ENCODE measurements at places on chromosomes 2 and 18.

GRCh38 chr2:125169764-125170146, 1144.7 kb downstream of the CNTNAP5 start:
- no peak for DNase-seq

- DNase-seq: no peak
Observed at GRCh38 chr2:238079874-238080327, 19.1 kb downstream of the SCLY start.

- DNase-seq: no peak
Observed at GRCh38 chr18:32888306-32888705, 115.5 kb upstream of the KLHL14 start.

DNA sequence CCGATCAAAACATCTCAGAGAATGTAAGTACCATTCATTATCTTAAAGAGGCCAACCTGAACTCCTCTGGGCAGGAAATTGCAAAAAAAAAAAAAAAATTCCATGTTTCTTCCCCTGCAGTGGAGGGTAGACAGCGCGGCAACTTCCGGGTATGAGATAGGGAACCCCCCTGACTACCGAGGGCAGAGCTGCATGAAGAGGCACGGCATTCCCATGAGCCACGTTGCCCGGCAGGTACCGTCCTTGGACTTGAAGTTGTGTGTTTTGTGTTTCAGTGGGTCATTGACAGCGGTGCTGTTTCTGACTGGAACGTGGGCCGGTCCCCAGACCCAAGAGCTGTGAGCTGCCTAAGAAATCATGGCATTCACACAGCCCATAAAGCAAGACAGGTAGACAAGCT, 7.2 kb downstream of the ACP1 start:
- DNase-seq: no peak

GRCh38 chr18:32771871-32772580, 797 bp downstream of the KLHL14 start:
- no peak for DNase-seq

- DNase-seq: peak; percentile 25
Observed at GRCh38 chr18:51196118-51196810, 1.2 kb downstream of the MEX3C start.

- DNase-seq: no peak
Observed at GRCh38 chr2:105490956-105491355, 92.1 kb upstream of the FHL2 start.

DNA sequence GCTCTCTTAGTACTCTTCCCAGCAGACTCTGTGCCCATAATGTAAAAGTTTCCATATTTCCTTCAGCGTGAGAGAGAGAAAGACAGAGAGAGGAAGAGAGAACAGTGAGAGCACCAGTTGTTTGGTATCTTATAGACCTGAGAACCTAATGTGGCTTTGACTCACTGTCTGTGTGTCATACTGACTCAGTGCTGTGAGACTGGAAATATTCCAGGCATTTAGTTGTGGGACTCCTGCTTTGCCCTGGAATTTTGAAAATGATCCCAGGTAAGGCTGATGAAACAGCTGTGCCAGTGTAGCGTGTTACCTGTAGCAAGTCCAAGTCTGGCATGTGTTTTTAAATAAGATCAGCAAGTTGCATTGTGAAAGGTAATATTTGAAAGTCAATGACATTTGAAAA, 87.9 kb upstream of the KCNH7 start:
- DNase-seq: no peak

GRCh38 chr2:130834091-130834930, 2.4 kb upstream of the ARHGEF4 start:
- DNase-seq: no peak

DNA sequence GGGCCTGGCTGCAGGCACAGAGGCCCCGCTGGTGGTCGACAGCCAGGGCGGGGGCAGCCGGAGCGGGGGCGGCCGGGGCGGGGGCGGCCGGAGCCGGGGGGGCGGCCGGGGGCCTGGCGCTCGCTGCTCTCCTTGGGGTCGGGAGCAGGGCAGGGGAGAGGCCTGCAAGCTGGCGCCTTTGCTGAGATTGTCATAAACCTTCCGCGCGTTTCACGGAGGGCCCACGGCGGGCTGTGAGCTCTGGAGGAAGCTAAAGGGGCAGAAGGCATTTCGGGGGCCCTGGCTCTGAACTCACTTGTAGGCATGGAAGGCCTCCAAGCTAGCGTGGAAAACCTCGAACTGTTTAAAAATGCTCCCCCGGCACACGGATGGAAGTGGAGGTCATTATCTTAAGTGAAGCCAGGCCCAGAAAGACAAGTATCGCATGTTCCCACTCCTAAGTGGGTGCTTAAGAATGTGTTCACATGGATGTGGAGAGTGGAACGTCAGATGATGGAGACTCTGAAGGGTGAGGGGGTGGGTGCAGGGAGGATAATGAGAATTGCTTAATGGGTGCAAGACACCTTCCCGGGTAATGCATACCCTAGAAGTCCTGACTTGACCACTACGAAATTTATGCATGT, 629 bp downstream of the PRELID3A start:
- DNase-seq: no peak

DNA sequence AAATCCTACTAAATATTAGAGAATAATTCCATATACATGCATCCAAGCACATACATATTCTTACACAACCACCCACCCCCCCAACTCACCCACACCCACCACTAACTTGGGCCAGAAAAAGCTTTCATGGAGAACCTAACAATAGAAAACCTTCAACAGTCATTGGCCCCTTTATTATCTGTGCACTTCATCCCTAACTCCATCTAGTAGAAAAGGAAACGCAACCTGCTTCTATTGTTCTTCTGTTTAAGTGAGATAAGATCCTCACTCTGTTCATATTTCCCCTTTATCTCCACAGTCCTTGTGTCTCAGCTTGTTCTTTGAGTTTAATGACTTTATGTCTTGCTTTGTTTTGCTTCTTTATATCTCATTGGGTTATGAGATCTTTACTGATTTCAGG, 1740.2 kb upstream of the CELF4 start:
- DNase-seq: no peak

- no peak for DNase-seq
Observed at GRCh38 chr2:215503381-215503780, 67.5 kb upstream of the FN1 start.

- DNase-seq: no peak
Observed at GRCh38 chr2:64405581-64406406, 48.2 kb upstream of the LGALSL start.

- no peak for DNase-seq
Observed at GRCh38 chr2:128641421-128642080, 322.9 kb upstream of the HS6ST1 start.

DNA sequence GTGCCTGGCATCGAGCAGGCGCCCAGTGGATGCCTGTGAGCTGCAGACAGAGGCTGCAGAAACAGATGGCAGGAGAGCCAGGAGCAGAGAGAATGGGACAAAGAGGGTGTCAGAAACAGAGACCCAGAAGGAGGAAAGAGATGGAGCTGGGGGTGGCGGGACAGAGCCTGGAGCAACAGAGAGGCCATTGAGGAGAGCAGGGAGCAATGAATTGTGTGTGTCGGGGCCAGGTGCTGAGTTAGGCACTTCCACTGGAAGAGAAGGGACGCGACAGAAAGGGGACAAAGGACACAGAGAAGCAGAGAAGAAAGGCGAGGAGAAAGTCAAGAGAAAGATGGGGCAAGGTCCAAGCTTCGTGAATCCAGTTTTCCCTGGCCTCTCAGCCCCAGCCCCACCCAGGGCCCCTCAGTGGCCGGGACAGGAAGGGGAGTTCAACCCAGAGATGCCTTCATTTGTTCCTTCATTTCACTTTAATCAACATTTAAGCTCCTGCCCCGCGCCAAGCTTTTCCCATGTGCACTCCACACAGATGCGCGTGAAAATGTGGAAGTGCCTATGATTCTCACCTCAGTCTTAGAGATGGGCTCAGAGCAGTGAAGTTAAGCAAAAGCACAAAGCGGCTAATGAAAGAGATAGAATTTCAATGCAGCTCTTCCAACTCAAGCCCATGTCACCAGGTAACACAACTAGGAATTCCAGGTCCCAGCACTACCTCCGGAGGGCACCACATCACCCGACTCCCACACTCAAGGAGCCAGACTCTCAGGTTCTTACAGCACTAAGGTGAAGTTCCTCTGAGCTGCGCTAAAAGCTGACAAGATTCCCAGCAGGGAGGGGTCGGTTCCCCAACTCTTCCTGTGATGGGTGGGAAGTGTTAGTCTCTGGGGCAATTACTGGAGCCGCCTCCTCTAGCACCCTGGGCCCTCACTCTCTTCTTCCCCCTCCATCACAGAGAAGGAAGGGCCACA, 55.1 kb downstream of the TNS1 start:
- no peak for DNase-seq

GRCh38 chr18:60649842-60650536, 277.4 kb upstream of the MC4R start:
- DNase-seq: no peak

DNA sequence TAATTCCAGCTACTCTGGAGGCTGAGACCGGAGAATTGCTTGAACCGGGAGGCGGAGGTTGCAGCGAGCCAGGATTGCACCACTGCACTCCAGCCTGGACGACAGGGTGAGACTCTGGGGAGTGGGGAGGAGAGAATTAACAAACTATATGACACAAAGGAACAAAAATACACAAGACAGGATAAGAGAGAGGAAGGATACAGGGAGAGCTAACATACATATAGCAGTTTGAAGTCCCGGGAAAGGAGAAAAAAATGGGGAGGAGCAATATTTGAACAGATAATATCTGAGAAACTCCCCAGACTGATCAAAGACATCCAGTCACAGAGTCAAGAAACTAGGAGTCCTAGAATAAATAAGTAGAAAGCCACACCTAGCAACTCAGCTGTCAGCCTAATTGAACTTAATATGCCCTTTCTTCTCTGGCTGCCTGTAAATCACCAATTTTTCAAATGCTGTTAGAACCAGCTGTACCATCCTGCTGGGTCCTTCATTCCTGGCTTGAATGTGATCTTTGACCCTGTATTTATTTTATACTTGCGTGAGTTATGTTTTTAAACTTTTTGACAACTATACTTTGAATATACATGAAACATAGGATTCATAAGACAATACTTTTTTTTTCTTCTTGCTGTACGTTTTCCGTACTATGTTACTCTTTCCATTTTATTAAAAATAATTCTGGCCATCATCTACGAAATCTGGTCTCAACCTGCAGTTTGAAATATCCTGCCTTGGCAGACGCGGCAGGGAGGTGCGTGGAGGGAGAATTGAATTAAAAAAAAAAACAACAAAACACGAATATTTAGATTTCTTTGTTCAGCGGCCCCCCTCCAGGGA, 876 bp upstream of the CYP27A1 start:
- no peak for DNase-seq

- DNase-seq: no peak
Observed at GRCh38 chr2:3296182-3296972, 81.2 kb downstream of the EIPR1 start.

- no peak for DNase-seq
Observed at GRCh38 chr2:51031021-51031780, 731 bp downstream of the NRXN1 start.

- DNase-seq: no peak
Observed at GRCh38 chr18:79507076-79507545, 111.4 kb downstream of the NFATC1 start.

DNA sequence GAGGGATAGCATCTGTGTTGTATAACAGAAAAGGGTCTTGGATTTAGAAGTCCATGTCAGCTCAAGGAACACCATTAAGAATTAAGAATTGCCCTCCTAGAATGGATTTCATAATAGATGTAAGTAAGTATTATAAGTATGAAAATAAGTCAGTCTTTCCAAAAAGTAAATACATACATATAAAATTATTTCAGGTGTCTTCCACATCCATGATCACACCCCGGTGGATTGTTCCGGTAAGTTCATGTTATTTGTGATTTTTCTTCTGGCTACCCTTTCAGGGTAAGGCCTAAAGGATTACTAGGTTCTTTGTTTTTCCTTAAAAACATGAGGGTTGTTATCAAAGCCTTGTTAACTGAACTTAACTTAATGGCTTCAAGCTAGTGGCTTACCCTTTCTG, 55.9 kb downstream of the TMEM185B start:
- no peak for DNase-seq

GRCh38 chr18:11983592-11983991, 2.3 kb downstream of the IMPA2 start:
- no peak for DNase-seq

DNA sequence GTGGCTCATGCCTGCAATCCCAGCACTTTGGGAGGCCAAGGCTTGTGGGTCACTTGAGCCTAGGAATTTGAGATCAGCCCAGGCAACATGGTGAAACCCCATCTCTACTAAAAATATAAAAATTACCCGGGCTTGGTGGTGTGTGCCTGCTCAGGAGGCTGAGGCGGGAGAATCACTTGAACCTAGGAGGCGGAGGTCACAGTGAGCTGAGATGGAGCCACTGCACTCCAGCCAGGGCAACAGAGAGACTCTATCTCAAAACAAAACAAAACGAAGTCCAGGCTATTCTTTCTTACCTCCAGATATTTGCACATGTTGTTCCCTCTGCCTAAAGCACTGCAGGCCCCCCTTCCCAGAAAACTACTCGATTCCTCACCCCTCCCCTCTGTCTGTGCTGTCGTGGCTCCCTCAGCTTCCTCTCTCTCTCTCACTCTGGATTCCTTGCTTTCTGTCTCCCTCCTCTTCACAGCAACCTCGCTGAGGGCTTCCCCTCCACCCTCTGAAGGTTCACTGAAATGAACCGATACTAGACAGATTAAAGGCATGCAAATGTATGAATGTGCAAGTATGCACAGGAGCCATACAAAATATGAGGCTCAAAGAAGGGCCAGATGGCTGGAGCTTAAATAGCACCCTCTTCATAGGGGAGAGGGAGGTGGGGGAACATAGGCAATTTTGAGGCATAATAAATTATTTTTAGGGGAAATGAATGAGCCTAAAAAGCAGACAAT, 18.5 kb downstream of the TMEM177 start:
- DNase-seq: no peak

DNA sequence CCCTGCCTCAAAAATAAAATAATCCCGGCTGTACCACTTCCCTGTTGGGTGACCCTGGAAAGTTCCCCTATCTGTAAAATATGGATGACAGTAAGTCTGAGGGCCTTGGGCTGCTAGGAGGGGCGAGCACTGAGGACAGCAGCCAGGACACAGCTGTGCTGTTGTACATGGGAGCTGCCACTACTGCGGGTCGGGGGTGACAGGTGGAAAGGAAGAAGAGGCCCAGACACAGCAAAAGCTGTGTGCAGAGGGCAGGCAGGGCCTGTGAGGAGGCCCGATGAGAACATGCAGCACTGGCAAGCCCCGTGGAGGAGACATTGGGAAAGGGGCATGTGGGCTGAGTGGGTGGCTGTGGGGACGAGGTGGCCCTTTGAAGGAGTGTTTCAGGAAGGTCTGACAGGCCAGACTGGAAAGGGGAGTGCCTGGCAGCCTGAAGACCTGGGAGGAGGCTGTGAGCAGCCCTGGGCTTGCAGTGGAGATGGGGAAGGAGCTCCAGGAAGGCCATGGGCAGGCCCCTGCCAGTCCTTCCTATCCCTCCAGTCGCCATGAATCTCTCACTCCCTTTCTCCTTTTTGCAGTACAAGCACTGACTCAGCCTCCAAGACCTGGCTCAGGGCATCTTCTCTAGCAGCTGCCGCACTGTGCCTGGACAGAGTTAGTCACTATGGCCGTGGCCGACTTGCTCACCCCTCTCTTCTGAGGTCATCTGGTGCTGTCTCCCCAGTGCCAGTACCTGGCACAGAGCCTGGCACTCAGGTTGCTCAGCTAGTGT, 28.9 kb upstream of the SEMA4C start:
- no peak for DNase-seq

- no peak for DNase-seq
Observed at GRCh38 chr18:76678248-76678647, 144.1 kb upstream of the ZNF236 start.

GRCh38 chr2:139652385-139652784, 872.2 kb upstream of the NXPH2 start:
- no peak for DNase-seq

- no peak for DNase-seq
Observed at GRCh38 chr2:121608367-121608766, 40.9 kb downstream of the CLASP1 start.
